ENCODE measurements at places on chromosomes 5 and 9.

GRCh38 chr5:16385516-16386090 is 80.0 kb downstream of the ZNF622 start:
- no peak for DNase-seq

- DNase-seq, result peak; percentile 4
These were observed 130.6 kb downstream of the DTWD2 start for GRCh38 chr5:118857700-118858099.

GRCh38 chr9:130128733-130129431 is 43.3 kb upstream of the NCS1 start:
- peak; percentile 89 for DNase-seq

GRCh38 chr5:168705321-168705720 is 126.2 kb upstream of the PANK3 start:
- DNase-seq, result no peak

- DNase-seq, result no peak
These were observed 60.2 kb upstream of the HAPLN1 start for GRCh38 chr5:83780699-83781350.

GRCh38 chr5:73230264-73231245 is 57.6 kb downstream of the TMEM174 start:
- no peak for DNase-seq
